Foreskin keratinocyte (primary cell): ENCODE measurements at places on chromosomes 1 and 21. TPM values are rescaled to one million over a fixed set of nuclear protein-coding genes. Genes with fewer than 3 reads are reported as not detected.
A peak's percentile ranks its signal among the peaks of the same experiment; 100 is the strongest.

DNA sequence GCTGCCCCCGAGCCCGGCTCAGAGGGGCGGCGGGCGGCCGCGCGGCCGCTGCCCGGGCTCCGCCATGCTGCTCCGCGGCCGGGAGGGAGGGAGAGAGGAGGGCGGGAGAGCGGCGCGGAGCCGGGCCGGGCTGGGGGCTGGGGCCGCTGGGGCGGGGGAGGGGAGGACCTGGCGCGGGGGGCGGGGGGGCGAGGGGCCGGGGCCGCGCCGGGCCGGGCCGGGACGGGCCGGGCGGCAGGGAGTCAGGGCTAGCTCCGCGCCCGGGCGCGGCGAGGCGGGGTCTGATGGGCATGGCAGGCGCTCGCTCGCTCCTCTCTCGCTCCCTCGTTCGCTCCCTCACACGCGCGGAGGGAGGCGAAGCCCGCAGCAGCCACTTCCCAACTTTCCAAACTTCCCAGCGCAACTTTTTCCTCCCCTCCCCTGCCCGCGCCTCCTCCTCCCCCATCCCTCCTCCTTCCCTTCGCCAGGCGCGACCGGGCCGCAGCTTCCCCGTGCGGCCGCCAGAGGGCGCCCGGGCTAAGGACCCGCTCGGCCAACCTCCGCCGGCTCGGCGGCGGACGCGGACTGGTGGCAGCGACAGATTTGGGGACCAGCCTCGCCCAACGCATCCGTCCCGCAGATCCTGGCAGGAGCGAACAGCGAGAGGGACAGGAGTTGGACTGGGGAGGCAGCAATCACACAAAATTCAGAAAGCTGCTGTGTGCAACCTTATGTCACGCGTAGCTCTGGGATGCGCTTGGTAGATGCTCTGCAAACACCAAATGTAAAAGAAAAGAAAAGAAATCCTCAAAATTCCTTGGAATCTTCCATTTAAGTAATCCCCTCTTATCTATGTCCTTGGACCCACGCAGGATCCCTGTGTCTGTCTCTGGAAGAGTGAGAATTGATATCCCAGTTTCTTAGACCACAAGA, at the start of gene TRABD2B:
TRABD2B (minus strand) TSS at position 97 of the 912 bp plus-strand sequence.
- DNase-seq = peak; percentile 68

DNA sequence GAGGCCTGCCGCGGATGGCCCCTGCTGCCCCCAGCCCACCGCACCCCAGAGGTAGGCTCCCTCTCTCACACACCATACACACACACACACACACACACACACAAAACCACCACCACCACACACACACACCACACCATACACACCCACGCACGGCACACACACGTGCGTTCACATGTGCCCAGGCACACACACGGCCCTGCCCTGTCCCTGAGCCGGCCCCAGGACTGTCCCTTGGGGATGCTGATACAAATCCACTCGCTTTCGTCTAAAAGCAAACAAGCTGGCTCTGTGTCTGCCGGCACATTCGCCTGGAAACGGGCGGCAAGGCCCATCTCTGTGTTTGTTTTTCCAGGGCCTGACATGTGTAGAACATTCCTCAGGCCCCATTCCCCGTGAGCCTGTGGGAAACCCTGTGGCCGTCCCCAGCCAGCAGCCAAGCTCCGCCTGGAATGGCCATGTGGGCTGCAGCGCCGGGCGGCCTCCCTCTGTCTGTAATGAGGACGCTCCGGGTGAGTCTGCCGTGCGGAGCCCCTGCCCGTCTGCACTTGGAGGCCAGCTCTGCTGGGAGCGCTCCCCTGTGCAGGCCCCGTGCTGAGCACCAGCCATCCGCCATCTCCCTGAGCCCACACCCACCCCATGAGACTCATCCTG, 67.4 kb downstream of the DMRTB1 start:
- DNase-seq = no peak

The CD1E gene
- not detected in 2 replicates for total RNA-seq

GRCh38 chr1:90402893-90403849, 313.9 kb downstream of the BARHL2 start:
- DNase-seq = peak; percentile 97
